ENCODE measurements at places on chromosomes 2 and 18.

GRCh38 chr2:12302140-12302539, 414.6 kb upstream of the TRIB2 start:
- no peak for DNase-seq

GRCh38 chr2:239962890-239963591, 62.1 kb downstream of the NDUFA10 start:
- DNase-seq, result no peak

DNA sequence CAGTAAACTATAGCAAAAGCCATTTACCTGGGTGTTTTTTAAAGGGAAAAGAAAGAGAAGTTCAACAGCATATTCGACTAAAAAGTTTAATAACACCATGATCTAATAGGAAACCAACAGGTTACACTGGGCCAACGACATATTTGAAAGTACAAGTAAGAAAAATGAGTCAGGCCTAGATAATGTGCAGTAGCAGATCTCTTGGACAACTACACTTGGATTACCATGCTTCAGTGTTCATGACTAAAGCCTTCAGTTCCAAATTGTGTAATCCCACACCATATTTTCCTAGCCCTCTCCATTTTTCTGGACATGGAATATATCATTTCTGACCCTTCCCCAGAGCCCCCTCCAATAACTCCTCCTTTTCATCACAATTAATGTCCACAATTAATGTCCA, 39.1 kb upstream of the FIGN start:
- no peak for DNase-seq

DNA sequence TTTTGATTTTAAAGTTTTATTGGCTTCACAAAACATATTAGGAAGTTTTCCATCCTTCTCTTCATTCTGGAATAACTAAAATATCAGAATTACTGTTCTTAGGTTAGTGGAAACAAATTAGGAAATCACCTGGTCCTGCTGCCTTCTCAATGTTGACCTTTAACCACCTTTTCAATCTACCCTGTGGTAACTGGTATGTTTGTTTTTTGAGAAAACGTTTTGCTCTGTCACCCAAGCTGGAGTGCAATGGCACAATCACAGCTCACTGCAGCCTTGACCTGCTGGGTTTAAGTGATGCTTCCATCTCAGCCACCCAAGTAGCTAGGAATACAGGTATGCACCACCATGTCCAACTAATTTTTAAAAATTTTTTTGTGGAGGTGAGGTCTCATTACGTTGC, 28.4 kb downstream of the ACYP2 start:
- DNase-seq, result no peak

GRCh38 chr2:52571380-52572347, 1195.9 kb upstream of the CHAC2 start:
- no peak for DNase-seq

DNA sequence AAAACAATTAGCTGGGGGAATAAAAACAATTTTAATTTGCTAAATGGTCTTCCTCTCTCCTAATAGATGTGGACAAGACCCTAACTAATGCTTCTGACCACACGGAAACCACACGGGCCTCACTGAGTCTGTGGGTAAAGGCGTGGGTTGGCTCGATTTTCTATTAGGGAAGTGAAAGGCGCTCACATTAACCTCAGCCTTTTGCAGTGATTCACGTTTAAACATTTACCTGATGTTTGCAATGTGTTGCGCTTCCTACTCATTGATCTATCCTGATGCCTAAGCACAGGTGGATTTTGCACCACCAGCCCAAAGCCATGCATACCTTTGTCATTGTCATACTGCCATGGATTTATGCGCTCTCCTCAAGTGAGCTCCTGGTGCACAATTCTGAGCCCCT, 35.6 kb upstream of the NRP2 start:
- DNase-seq, result no peak

- peak; percentile 4 for DNase-seq
Observed at GRCh38 chr2:168948621-168949212, 47.6 kb downstream of the G6PC2 start.

GRCh38 chr2:9189901-9190300, 16.7 kb upstream of the ASAP2 start:
- DNase-seq, result no peak

DNA sequence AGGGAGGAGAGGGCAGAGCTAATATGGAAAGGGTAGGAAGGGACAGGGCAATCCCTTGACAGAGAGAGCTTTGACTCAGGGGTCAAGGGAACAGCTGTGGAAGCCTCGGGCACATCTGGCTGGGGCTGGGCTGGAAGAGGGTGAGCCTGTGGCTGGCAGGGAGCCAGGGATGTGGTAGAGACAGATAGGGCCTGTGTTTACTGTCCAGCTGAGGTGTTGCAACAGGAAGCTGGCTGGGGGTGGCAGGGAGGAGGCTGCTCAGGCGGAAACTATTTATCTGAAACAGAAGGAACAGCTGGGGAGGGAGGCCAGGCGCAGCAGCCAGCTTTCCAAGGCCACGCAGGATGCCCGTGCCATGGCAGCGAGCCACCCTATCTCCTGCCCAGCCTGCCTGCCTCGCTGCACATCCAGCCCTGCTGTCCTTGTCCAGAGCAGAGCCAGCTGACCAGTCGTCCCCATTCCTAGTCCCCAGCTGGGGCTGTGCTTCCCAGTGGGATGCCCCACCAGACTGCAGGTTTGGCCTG, 264.7 kb downstream of the CYP26B1 start:
- DNase-seq, result peak; percentile 70

DNA sequence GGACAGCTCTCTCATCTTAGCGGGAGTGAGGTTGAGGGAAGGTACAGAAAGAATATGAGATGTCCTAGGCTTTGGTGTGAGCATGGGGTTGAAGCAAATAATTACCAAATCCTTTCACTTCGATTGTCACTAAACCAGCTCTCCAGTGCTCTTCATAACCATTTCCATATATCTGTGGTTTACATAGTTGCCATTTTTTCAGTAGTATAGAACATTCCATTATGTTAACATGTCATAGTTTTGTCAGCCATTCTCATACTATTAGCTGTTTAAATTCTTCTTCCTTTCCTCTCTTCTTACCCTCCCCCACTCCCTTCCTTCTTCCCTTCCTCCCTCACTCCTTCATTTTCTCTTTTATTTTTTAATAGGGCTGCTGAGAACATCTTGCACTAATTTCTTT, 205.9 kb downstream of the BABAM2 start:
- no peak for DNase-seq

DNA sequence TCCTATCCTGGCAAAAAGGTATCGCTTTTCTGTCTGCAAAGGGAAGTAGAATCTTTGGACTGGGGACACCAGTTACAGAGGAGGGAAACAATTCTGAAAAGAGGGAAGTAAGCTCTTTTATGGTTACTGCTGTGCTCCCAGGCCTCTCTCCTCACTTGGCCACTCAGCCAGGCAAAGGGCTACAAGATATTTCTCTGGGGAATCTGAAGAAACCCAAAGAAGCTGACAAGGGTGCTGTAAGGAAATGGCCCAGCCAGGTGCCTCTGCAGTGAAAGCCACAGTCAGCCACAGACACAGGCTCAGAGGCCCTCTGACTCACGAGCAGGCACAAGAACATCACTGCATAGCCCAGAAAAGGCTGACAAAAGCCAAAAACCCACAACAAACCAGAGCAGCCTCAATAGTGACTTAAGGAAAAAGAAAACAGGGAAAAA, 5.8 kb downstream of the HDLBP start:
- no peak for DNase-seq

DNA sequence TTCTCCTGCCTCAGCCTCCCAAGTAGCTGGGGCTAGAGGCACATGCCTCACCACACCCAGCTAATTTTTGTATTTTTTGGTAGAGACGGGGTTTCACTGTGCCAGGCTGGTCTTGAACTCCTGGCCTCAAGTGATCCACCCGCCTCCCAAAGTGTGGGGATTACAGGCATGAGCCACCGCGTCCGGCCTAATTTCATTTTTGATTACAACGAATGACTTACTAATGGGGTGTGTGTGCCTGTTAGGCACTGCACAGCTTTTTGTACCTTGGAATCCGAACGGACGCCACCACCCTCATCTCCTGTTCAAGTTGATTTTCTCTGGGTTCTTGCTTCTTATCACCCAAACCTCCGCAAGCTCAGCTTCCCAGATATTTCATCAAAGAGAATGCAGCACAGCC, 17.2 kb downstream of the PTMA start:
- no peak for DNase-seq

DNA sequence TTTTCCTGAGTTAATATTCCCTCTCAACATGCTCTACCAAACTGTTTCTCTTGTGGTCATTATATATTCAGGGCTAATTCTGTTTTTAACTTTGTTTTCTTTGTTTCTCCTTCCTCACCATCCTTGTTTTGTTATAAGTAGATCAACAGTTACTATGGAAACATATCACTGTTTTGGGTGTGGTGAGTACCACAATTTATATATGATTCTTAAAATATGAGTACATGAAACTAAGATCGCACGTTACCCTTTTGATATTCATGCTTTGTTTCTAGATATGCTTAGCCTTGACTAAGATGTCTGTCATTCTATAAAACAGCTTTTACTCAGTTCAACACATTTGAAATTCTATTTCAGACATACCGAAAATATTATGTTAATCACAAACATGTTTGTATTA, 232.3 kb upstream of the ITGA4 start:
- no peak for DNase-seq

- peak; percentile 43 for DNase-seq
Observed at GRCh38 chr2:204060841-204061240, 124.3 kb downstream of the ICOS start.

DNA sequence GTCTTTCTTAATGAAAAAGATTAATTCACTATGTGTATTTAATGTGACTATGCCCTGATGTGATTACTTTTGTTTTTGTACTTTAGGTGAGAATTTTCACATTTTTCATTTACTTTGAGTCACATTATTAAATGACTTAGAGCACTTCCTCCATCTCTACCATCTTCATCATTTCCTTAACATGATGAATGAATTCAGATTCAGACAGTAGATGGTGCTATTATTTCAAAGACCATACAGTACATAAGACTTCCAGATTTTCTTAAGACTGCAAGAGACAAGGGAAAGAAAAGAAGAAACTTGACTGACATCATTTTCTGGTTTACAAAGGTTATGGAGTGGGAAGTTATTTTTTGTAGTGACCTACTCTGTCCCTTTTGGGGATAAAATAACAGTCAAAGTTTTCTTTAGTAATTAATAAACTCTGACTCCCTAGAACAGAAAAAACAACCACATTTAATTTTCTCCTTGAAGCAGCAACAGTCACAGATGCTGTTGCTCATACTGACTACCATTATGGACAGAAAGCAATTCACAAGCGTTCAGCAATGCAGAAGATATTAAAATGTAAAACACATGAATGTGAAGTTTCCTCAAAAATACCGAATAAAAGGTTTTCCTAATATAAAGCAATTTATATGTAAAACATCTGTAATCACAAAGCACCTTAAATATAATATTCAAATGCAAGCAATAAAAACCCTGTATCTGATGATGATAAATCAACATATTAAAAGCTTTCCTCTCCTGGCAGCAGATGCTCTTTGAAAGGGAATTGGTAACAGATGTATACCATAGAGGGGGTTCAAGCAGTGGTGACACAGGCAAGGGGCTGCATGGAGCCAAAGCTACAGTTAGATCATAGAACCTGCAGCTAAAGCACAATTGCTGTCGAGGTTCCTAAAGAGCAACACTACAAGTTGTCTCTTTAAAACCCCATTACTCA, 1010.9 kb upstream of the NXPH2 start:
- DNase-seq, result peak; percentile 100

DNA sequence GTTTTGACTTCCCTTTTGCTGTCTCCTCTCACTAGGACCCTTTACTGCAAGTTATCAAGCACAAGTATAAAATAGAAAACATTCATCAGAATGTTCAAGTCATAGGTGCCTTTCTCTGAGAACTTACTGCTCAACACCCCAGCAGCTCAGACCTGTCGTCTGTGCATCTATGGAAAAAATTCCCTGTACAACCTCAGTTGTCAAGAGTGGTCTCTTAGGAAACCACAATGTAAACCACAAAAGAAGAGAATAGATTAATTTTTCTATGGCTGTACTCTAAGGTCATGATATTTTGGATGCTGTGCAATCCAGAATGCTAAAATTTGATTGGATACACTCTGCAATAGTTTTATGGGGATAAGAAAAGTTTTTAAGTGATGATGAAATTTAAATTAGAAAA, 84.1 kb downstream of the RBMS1 start:
- DNase-seq, result no peak

GRCh38 chr2:174442546-174443510, 44.0 kb downstream of the GPR155 start:
- DNase-seq, result no peak

- no peak for DNase-seq
Observed at GRCh38 chr2:15874854-15875804, 65.2 kb upstream of the MYCN start.

- DNase-seq, result peak; percentile 66
Observed at GRCh38 chr2:72893594-72894319, 6.5 kb downstream of the SPR start.

DNA sequence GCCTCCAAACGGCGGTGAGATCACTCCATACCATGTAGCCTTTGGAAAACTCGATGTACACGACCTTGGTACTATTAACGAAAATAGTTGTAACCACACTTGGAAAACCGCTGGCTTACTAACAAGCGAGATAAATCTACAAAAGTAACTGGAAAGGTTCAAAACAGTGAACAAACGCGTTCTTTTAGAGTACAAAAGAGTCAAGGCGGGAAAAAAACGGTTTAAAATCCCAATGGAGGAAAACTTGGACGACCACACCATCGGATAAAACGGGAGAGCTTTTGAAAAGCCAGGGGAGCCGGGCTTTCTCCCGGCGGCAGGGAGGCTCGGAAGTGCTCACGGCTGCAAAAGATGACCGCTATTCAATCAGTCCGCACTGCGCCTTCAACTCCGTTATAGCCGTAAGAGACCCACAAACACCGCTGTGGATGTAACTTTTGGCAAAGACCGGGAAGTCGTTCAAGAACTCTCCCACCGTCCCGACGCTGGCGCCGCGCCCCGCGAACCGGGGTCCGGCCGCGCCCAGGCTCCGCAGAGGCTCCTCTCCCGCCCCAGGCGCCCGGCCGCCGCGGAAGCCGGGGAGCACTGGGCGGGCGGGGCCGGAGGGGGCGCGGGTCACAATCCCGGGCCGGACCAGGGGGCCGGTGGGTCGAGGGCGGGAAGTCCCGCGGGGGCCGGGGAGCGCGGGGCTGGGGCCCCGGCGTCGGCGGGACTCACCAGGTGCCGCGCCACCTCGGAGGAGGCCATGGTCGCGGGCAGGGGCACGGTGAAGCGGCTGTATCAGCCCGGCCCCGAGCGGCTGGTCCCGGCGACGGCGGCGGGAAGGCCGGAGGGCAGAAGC, 465 bp downstream of the SEPTIN10 start:
- peak; percentile 54 for DNase-seq

GRCh38 chr2:197274349-197274748, 36.2 kb downstream of the ANKRD44 start:
- DNase-seq, result peak; percentile 2

DNA sequence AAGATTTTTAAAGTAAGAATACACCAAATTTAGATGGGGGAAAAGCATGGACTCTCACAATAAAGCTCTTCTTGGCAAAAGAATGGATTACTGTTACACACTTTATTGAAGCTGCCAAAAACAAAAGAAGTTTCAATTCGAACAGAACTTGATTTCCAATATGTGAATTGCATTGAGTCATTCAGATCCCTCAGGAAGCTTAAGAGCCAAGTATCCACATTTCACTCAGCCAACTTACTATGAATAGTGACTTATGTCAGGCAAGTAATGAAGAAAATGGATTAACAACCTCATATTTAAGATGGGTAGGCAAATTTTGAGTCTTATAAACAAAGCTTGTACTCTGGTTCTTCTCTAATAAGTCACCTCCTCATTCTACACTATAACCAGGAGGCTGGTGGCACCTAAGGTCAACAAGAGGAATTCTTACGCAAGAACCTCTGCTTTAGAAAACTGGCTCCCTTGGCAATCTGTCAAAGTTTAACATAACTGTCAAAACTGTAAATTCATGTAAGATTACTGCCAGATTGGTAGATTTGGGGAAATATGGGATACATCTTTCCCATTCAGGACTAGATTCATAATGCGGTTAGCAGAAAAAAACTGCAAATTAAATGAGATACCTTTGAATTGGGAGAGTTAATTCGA, 6.0 kb downstream of the HADHA start:
- DNase-seq, result no peak

All from NCI-H69 (cell line).